Right renal cortex interstitium (tissue), 3 donors: ENCODE measurements at places on chromosomes 4 and X.

- DNase-seq, result no peak
Measured at GRCh38 chr4:143109376-143109775, 75.3 kb upstream of the USP38 start.

- no peak for DNase-seq
Measured at GRCh38 chr4:106987311-106987710, 48.8 kb downstream of the DKK2 start.

- no peak for DNase-seq
Measured at GRCh38 chr4:160567634-160568033, 1464.8 kb downstream of the RAPGEF2 start.

- DNase-seq, result no peak
Measured at GRCh38 chrX:129553619-129554288, 13.7 kb downstream of the OCRL start.

DNA sequence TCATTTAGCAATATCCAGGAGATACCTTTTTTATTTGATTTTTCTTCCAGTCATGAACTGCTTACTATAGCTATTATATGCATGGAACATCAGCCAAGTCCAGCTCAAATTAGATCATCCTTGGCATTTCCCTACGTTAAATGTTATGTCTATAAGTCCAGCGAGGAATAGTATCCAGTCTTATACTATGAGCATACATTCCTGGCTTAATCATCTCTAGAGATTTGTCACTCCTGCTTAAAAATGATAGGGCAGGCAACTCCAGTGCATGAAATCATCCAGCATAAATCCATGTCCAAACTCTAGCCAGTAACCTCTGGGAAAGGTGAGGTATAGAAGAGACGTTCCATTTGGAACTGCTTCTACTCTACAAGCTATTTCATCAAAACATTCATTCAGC, 126.7 kb upstream of the VCX2 start:
- DNase-seq, result no peak

DNA sequence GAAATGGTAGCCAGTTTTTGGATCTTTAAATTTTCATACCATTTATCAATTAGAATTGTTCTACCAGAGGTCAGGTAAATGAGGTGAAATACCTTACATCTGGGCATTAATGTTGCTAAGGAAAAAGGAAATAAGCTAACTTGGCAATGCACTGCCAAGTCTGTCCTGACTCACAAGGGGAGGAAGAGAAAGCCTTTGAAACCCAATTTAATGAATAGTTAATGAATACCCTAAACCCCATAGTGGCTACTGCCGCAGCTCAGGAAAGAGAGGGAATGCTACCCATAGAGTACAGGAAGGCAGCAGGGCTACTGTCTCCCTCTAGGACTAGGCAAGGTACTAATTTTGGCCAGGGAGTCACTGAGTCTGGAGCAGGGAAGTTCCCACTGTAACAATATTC, 16.8 kb upstream of the DHX15 start:
- no peak for DNase-seq

DNA sequence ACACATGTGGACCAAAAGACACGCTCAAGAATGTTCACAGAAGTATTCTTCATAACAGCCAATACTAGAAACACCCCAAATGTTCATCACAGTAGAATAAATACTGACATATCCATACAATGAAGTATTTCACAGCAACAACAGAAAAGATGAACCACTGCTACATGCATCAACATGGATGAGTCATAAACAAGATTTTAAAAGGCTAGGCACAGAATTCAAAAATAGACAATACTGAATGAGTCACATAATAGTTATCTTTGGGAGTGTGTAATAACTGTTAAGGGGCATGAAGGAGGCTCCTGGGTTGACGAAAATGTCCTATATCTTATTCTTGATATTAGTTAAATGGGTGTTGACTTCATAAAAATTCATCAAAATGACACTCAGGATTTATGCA, 43.5 kb downstream of the CLOCK start:
- DNase-seq, result no peak

DNA sequence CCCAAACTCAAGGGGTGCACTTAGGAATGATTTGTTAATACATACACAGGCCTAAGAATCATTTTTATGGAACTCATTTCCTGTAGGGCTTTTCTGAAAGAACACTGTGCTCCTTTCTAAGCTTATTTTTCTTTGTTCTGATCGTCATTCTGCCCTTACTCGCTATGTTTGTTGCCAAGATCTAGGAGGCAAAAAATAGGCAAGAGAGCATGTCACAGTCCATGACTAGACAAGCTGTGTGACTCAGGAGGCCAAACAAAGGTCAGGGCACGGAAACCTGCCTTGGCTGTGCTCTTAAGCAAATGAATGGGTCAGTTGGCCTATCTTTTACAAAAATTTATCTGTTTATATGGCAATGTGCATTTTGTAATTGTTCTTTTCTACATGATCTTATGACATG, 42.5 kb upstream of the C1GALT1C1 start:
- DNase-seq, result no peak

DNA sequence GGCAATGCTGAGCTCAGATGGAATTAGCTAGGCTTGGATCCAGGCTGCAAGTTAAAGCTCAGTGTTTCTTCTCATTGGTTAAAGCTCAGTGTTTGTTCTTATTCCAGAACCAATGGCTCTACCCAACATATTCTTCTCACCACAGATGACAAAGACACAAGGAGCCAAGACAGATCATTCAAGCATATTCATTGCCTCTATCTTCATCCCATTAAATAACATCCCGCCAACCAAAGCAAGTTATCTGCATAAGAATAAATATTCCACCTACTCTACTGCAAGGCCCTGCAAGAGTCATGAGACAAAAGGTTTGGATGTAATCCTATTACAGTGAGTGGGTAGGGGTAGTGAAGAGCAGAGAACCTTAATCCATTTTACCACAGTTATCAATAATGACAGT, 766.5 kb downstream of the C4orf33 start:
- DNase-seq, result no peak

DNA sequence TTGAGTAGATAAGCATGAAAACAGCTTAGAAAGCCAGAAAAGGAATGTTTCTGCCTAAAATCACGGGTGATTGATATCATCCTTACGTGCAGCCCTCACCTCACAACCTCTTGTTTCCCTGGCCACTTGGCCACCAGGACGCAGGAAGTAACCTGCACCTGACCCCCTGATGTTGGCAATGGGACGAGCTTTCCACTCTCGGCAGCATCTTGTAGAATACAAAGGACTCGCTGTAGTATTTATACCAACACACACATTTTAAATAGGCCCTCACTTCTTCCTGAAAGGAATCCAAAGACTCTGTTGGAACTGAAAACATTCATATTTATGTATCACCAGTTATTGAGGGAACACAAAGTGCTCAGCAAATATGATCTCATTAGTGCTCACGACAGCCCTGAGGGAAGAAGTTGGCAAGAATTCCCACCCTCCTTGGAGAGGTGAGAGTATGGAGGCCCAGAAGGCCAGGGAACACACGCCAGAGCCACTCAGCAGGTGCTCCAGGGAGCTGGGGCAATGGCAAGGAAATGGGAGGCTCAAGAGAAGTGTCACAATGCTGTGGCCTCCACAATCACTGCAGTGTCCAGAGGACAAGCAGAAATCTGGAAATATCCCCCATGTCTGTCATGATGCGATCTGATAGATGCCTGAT, 103.3 kb upstream of the KIT start:
- no peak for DNase-seq

DNA sequence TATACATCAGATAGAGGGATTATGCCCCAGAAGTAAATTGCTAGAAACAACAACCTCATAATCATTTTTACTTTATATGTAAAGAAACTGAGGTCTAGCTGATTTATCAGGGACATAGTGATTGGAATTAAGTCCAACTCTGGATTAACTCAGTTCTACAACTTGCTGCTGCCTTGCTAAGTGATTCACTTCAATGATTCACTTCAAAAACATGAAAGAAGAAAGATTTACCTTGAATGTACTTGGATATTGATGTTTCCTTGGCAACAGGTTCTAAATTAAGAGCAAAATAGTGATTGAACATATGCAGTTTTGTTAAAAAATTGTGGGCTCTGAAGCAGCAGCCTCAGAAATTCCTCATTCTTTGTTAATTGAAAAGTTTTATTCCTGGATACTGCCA, 99.8 kb upstream of the H2AZ1 start:
- DNase-seq, result no peak

DNA sequence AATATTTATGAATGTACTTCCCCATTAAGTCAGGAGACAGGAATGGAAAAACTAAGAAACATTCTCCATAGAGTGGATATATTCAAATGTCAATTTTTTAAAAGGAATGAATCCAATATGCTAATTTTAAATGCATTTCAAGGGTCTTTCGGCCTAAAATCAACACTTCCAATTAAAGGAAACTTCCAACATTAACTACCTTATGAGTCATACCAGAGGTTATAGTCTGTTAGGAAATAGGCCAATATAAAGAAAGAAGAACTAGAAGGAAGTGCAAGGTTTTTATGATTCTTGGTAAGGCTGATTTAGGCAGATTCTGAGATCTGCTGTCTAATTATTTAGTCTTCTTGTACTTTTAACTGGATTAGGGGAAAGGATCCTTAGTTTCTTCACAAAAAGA, 260.1 kb upstream of the EDNRA start:
- DNase-seq, result no peak

GRCh38 chr4:94455081-94455480, 3.3 kb downstream of the PDLIM5 start:
- no peak for DNase-seq

DNA sequence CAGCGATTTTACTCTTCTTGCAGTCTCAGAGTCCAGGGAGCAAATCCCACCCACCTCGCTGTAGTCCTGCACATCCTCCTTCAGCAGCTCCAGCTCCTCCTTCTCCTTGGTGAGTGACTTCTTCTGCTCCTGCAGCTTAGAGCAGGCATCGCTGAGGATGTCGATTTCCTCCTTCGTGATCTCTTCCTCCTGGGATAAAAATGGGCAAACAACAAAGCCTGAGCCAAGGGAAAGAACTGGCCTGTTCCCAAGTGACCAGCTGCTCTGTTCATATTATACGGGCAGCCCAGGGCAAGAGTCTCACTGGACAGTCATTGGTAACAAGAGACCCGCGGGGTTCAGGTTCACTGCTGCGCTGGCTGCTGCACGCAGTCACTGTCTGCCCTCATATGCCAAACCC, 26.2 kb downstream of the FGFR3 start:
- no peak for DNase-seq

DNA sequence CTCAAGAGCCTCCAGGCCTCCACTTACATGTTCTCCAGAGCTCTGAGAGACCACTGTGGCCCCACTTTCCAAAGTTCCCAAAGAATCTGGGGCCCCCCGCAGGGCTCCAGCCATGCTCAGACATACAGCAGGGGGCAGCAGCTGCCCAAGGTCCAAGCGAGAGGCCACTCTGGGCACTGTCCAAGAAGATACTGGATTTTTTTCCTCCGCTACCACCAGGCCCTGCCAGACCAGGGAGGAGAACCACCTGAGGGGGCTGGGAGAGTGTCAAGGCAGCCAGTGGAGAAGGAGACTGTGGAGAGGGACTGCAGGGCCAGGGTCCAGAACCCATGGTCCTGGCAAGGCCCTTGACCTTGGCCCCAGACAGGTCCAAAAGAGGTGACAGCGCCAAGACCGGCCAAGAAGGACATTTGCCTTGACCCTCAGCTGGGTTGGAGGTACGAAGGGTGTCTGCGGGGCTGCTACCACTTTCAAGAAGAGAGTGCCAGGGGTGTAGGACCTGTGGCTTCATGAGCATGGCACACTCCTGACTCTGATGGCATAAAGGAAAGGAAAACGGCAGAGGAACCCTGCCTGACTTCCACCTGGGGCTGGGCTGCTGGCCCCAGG, 5.3 kb downstream of the EMD start:
- no peak for DNase-seq

DNA sequence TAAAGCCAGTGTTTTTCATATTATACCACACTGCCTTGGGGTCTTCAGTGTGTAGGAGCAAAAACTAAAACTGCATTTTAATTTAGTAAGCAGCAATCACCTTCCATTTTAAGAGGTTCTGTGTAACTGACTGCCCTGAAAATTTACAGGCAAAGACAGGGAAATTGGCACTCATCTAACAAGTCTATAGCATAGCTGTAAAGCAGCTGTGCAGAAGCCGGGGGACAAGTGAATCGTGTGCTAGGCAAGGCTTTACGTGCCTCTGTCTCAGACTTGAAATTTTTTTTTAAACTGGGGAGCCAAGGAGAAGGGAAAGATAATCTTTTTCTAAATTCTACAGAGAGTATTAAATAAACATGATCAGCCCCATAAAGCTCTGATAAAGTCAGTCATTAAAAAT, 39.7 kb downstream of the TSPAN5 start:
- no peak for DNase-seq

- no peak for DNase-seq
Measured at GRCh38 chr4:140092094-140092851, 61.7 kb downstream of the MAML3 start.
